ENCODE measurements at places on chromosomes 2 and 18.

DNA sequence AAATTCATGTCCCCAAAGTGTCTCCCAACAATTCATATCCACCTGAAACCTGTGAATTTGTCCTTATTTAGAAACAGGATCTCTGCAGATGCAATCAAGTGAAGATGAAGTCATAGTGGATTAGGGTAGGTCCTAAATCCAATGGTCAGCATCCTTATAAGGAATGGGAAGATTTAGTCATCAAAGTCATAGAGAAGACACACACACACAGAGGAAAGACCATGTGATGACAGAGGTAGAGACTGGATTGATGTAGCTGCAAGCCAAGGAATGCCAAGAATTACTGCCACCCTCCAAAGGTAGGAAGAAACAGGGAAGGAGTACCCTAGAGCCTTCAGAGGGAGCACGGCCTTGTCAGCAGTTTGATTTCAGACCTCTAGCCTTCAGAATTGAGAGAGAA lies 17.7 kb downstream of the ADD2 start:
- DNase-seq: no peak

DNA sequence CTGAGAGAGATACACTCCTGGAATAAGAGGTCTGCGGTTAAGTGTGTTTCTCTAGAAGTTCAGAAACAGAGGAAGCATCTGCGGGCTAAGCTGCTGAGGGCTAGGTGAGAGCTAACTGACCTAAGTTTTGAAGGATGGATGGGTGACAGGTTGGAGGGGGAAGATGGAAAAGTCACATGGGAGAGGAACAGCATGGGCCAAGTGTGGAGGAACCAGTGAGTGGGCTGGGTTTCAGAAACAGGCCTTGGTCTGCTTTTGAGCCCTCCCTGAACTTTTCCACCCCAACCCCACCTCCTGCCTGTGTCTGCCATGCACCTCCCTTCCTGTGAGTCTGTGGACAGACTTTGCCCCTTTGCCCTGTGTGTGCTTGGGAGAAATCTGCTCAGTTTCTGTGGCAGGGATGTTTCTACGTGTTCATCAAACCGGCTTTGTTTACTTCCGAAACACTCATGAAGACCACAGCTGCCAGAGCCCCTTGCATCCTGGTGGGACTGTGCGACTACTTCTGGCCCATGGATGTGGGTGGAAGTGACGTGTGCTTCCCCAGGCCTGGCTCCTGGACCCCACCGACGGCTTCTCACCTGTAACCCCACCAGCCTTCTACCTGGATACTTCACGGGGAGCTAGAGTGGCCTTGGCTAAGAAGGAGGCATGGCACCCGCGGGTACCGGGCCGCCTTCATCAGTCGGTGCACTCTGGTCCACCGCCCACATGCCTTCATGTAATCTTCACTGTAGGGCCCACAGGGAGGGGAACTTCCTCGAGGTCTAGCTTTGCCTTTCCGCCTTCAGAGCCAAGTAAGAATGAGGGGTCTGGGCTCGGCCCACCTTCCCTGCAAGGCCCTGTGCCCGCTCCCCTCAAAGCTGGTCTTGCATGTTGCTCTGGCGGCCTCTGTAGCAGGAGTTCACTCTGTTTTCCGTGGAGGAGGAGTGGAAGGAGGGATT lies 1.4 kb upstream of the HPCAL1 start:
- no peak for DNase-seq

DNA sequence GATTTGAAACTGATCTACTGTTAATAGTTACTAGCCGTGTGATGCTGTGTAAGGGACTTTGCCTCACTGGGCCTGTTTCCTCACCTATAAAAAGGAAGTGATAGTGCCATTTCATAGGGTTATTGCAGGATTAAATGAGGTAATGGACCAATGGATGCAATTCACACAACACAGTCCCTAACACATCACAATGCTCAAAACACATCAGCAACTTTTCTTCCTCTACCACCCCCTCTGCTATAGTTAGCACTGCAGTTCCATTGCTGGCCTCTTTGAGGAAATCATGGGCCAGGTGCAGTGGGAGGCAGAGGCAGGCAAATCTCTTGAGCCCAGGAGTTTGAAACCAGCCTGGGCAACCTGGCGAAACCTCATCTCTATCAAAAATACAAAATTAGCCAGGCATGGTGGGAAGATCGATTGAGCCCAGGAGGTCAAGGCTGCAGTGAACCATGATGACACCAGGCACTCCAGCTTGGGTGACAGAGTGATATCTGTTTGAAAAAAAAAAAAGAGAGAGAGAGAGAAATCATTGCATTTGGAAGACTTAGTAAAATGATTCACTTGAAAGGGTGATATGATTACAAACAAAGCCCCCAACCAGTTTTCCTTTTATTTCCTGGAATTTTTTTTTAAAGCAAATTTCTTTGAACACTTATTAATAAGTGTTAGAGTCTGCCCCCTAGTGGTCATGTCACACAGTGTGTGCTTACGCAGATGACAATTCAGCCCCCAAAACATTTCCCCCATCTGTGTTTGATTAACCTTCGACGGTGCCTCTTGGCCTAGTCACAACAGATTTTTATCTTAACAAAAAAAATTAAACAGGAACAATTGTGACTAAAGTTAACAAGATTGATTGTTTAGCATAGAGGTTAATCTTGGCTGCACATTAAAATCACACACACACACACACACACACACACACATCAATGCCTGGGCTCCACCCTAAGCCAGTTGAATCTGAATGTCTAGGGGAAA lies 88.6 kb upstream of the BCL11A start:
- peak; percentile 39 for DNase-seq

- no peak for DNase-seq
These were observed 62.4 kb upstream of the TWIST2 start for GRCh38 chr2:238785528-238785860.

All from WTC11 (cell line).